ENCODE measurements at places on chromosomes 5 and 9.

- no peak for DNase-seq
These were observed 142.3 kb upstream of the OTULINL start for GRCh38 chr5:14439087-14439871.

DNA sequence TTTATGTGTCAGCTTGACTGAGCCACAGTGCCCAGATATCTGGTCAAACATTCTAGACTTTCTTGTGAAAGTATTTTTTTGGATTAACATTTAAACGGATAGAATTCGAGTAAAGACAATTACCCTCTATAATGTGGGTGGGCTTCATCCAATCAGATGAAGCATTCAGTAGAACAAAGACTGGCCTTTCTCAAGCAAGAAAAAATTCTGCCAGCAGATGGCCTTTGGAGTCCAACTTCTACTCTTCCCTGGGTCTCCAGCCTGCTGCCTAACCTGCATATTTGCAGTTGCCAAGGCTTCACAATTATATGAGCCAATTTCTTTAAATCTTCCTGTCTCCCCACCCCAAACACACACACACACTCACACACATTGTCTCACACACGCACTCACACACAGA is 86.4 kb downstream of the MED10 start:
- DNase-seq = no peak

DNA sequence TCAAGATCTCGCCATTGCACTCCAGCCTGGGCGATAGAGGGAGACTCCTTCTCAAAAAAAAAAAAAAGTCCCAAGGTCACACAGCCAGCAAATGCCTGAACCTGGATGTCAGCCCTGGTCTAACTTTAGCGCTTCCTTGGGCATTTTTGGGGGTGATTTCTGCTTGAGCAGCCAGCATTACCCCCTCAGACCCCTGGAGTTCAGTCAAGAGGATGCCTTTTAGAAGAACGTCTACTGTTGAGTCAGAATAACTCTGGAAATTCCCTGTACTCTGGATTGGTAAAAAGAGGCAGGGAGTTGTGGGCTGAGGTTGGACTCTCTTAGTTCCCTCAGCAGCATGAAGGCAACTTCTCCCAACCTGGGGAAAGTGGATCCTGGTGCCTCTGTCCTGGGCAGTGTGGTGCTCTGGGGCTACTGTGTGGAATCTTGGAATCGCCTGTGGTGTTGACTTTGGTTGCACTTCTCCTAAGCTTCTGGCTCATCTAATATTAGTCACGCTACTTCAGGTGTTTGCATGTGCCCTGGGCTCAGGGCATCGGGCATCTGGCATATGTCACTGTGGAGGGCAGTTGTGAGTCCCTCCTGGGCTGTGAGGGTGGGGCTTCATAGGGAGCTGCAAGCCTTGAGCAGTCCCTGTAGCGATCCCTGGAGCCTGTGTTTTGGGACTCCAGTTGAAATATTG is 32.2 kb downstream of the STXBP1 start:
- DNase-seq = no peak

GRCh38 chr5:31107091-31107518 is 86.4 kb upstream of the CDH6 start:
- DNase-seq = no peak

DNA sequence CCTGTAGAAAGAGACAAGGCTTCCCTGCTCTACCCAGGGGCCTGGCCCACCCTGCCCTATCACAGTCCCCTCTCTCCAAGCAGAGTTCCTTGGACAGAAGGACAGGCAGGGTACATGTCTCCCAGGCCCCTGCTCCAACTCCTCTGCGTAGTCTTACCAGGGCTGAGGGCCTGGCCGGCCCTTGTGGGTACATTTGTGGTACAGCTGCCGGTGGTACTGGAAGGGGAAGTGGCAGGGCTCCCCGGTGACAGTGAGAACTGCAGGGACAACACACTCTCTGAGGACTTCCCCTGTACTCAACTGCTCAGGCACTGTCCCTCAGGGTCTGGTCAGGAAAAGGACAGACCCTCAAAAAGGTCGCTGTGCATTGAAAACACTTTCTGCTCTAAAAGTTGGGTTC is 3.6 kb downstream of the F12 start:
- no peak for DNase-seq

DNA sequence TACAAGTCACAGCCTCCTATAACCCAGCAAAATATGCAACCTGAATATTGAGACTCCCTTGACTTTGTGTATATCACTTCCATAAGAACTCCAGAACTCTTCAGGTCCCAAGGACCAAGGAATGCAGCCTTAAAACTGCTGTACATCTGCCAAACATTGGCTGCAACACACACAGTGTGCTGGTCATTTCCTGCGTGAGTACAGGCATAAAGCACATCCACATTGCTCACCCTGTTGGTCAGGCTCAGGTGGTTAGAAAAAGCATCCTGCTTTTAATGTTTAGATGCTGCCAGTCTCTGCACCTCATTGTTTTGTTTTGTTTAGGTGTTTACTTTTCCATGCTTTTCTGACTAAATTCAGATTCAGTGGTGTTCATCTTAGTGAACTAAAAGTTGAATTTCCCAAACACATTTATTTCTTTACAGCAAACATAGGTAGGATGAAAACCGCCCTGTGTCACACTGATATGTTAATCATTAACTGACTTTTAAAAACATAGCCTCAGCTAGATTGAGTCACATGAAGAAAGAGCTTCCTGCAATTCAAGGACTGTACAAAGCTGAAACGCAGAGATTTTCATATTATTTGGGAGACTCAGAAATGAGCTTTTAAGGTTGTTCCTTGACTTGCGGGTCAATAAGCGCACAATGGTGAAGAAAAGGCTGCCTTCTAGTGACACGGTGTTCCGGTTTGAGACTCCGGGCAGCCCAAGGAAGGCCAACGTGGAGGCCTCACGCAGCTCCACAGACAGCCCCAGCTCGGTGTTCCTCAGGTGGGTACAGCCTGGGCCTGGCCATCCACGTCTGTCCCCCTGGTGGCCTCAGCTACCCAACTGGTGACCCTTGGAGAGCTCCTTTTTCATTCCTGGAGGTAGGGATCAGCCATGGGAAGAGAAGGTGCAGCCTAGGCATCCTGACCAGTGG is 52.2 kb upstream of the GRAMD2B start:
- DNase-seq = no peak

GRCh38 chr5:127834094-127834531 is 130.9 kb downstream of the CCDC192 start:
- no peak for DNase-seq

- DNase-seq = no peak
These were observed 695.5 kb downstream of the SLCO4C1 start for GRCh38 chr5:101600614-101601013.

DNA sequence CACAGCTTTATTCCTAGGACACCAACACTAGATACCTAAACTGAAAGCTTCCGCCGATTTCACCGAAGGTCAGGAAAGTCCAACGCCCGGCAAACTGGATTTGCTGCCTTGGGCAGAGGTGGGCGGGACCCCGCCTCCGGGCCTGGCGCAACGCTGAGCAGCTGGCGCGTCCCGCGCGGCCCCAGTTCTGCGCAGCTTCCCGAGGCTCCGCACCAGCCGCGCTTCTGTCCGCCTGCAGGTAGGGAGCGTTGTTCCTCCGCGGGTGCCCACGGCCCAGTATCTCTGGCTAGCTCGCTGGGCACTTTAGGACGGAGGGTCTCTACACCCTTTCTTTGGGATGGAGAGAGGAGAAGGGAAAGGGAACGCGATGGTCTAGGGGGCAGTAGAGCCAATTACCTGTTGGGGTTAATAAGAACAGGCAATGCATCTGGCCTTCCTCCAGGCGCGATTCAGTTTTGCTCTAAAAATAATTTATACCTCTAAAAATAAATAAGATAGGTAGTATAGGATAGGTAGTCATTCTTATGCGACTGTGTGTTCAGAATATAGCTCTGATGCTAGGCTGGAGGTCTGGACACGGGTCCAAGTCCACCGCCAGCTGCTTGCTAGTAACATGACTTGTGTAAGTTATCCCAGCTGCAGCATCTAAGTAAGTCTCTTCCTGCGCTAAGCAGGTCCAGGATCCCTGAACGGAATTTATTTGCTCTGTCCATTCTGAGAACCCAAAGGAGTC is at the start of gene CD274:
Gene CD274 (plus strand): TSS at position 184 of the 733 bp plus-strand sequence. CDS start 5,572 bp downstream, outside the sequence.
- peak; percentile 97 for DNase-seq

- DNase-seq = no peak
These were observed 66.0 kb upstream of the ARRDC3 start for GRCh38 chr5:91449083-91449482.

GRCh38 chr5:125064621-125065438 is 318.4 kb upstream of the ZNF608 start:
- DNase-seq = no peak

DNA sequence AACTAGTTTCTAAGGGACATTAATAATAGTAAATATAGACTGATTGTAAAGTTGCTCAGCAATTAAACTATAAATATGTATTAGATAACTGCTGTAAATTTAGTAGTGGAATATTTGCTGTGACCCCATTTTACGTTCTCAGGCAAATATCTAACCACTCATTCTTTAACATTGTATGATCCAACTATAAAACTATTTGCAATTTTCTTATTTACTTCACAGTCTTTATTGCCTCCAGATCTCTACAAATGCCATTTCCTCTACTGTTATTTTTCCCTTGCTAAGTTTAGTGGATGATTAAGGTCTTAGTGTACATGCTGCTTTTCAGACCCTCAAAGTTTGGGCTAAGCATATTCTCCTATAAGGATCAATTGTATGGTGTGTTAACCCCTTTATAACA is 526.2 kb upstream of the ST8SIA4 start:
- DNase-seq = no peak

DNA sequence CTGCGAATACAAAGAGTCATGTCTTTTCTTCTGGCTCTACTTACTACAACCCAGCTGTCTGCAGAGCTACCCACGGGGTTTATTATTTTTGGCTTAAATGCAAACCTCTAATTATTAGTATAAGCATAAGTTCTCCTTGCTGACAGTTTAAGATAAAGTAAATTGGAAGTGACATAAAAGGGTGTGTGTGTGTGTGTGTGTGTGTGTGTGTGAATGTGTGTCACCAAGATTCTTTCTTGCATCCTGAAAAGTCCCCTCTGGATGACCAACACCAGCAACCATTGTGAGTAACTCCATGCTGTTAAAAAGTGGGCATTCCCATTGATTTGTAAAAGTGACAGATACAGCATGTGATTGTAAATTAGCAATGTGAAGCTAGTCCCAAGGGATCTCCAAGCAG is 803.8 kb upstream of the ZNF608 start:
- no peak for DNase-seq
